Mucosa of gallbladder (tissue), 1 donor: ENCODE measurements at places on chromosomes 6 and 20. TPM values are rescaled to one million over a fixed set of nuclear protein-coding genes. Genes with fewer than 3 reads are reported as not detected.

HEY2 gene
- total RNA-seq: 2.4 TPM

BPIFB4 gene
- not detected for total RNA-seq

FAM83C gene
- total RNA-seq: not detected

SOBP gene
- total RNA-seq: 11.0 TPM

SIRPG gene
- 1.2 TPM for total RNA-seq

AIF1 gene
- total RNA-seq: 26.8 TPM

CCR6 gene
- 1.3 TPM for total RNA-seq

THEMIS gene
- total RNA-seq: 2.8 TPM

CLPSL1 gene
- 0.49 TPM for total RNA-seq

RBPJL gene
- 0.26 TPM for total RNA-seq

BCAS4 gene
- total RNA-seq: 8.2 TPM

CARMIL1 gene
- 38.6 TPM for total RNA-seq

LHFPL5 gene
- 0.69 TPM for total RNA-seq

SNAI1 gene
- 3.2 TPM for total RNA-seq

RAB44 gene
- 0.75 TPM for total RNA-seq

DNA sequence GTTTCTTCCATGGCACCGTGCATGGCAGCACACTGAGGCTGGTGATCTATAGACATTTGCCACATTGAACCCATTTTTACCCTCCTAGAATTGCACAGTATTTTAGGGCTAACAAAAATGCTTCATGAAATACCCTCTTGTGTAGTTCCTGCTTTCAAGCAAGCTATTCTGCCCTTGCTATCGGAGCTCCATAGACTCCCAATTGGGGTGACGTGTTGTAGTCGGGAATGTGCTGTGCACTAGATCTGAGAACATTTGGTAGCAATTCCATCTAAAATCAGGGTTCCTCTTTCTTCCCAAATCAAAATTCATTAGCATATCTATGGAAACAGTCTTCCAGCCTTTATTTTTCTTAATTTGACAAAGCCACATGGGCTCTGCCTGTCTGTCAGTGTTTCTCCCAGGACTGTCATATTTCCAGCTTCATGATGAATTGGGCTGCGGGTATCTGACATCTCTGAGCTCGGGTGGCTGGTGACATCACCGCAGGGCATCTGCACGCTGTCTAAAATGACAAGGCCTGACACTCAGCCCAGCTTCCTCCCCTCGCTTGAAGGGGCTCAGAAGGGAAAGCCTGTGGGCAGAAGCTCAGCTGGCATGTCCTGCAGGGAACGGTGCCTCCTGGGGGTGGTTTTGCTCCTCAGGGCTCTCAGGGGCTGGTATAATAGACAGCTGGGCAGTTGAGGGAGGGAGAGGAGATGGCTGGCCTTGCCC is 406.4 kb downstream of the QKI start:
- no peak for DNase-seq

DNA sequence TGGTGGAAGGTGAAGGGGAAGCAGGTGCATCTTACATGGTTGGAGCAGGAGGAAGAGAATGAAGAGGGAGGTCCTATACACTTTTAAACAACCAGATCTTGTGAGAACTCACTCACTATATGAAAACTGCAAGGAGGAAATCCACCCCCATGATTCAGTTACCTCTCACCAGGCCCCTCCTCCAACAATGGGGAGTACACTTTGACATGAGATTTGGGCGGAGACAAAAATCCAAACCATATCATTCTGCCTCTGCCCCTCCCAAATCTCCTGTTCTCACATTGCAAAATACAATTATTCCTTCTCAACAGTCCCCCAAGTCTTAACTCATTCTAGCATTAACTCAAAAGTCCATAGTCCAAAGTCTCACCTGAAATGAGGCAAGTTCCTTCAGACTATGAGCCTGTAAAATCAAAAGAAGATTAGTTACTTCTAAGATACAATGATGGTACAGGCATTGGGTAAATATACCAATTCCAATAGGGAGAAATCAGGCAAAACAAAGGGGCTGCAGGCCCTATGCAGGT is 60.5 kb downstream of the EDN1 start:
- DNase-seq: peak; percentile 21

- no peak for DNase-seq
These were observed 116.0 kb upstream of the MRPS10 start for GRCh38 chr6:42333612-42334011.

- no peak for DNase-seq
These were observed 79.3 kb upstream of the TOP1 start for GRCh38 chr20:40949346-40949745.

DNA sequence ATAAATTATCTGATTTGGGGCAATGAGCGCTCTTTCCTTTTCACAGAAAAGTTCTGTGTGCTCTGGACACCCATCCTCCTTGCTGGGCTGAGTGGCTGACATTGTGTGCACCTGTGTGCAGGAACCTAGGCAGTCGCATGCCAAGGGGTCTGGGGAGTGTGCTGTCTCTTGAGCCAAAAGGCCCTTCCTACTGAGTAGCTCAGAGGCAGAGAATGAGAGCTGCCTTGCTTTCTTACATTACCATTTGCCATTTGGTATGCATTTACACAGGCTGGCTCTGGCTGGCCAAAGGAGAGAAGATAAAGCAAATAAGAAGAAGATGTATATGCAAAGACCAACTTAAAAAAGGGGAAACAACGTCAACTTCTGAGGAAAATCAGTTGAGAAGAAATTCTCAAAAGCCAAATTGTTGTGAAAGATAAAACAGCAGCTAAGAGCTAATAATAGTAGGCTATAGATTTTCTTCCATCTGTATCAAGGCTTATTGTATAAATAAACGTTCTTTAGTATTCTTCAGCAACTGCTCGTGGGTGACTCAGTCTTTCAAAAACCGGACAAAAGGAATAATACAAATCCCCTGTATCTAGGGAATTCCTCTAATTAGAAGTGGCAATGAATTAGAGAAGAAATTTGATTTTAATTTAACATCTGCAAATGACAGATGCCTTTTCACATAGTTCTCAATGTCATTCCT is 121.9 kb downstream of the INSM1 start:
- DNase-seq: no peak

DNA sequence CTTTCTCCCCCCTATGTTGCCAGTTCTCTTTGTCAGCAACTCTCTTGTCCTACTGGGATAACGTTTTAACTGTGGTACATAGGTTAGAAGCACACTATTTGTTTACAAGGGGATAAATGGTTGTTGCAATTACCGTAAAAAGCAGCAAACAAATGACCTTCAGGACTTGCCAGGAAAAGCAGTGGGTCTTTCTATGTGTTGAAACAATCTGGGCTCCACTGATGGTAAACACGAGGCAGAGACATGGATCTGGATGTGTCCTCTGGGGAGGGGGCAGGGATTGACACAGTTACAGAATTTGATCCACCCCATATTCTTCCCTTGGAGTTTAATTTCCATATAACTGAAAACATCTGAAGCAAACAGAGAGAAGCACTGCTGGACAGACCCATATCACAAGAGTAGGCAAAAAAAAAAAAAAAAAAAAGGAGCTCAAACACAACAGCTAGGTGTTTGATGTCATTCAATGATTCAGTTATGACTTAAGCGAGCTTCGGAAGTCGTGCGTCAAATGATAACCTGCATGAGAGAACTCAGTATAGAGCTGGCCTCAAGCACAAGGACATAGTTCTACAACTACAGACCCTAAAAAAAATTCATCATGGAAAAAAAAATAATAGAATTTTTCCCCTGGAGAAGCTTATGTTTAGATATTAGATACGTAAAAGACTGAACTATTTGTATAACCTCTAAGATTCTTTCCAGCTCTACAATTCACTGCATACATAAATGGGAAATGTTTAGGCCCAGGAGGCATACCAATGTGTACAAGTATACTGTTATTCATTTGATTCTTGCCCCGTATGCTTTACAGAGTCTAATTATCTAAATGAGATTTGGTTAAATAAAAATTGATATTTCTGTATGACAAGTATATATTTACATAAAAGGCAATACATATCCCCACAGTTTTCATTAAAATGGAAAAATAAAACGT is 127.7 kb downstream of the ALDH8A1 start:
- DNase-seq: no peak

DNA sequence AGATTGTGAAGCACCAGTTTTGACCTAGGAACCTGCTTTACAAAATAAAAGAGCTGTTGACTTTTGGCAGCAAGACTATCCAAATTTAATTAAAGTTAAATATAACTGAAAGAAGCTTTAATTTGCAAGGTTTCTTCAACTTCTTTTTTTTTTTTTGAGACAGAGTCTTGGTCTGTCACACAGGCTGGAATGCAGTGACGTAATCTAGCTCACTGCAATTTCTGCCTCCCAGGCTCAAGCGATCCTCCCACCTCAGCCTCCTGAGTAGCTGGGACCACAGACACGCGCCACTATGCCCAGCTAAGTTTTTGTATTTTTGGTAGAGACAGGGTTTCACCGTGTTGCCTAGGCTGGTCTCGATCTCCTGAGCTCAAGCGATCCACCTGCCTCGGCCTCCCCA is 13.7 kb upstream of the CSE1L start:
- no peak for DNase-seq

- DNase-seq: no peak
These were observed 21.1 kb downstream of the SGK1 start for GRCh38 chr6:134296762-134297161.

GRCh38 chr6:163963205-163964120 is 548.9 kb downstream of the QKI start:
- peak; percentile 49 for DNase-seq

DNA sequence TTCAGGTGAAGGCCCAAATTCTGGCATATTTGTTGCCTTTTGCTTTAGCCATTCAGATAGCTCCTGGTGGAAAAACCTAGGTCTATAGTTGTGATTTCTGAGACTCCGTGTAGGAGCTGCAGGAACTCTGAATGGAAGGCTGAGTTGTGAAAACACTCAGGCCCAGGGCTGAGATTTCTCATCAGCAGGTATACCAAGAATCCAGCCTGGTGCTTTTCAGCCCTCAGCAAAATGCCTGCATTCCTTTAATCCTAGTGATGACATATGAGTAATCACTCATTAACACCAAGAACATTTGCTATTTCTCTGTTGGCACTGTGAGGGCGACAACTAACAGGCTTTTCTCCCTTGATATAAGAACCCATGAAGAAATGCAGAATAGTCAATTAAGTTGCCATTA is 546.1 kb upstream of the MAN1A1 start:
- no peak for DNase-seq

GRCh38 chr6:4820704-4821276 is 44.6 kb downstream of the CDYL start:
- DNase-seq: no peak

DNA sequence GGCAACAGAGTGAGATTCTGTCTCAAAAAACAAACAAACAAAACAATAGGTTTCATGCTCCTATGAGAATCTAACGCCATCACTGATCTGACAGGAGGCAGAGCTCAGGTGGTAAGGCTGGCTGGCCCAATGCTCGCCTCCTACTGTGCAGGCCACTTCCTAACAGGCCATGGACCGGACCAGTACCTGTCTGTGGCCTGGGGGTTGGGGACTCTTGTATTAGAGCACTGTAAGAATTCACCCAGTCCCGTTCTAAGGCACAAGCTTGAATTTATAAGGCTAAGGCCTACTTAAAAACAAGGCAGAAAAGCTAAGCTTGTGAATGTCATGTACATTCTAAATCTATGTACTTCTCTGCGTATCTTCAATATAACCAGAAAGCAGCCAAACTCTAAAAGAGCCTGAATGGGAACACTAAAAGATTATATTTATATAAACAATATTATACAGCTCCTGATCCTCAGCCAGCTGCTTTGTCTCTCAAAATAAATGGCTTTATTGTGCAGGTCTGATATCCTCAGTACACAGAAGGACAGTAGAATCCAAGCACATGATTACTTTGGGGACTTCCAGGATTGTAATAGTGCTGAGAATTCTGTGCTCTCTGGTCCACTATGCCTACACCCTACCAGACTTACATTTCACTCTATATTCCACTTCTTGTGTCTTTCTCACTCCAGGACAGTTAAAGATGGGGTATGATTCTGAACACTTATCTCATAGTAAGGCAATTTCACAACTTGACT is 64.5 kb upstream of the DST start:
- no peak for DNase-seq

GRCh38 chr20:38514185-38514584 is 41.5 kb downstream of the RALGAPB start:
- DNase-seq: no peak

- DNase-seq: no peak
These were observed 70.0 kb downstream of the ZFAND3 start for GRCh38 chr6:37889486-37889885.

GRCh38 chr6:9086331-9086730 is 651.0 kb upstream of the SLC35B3 start:
- DNase-seq: no peak

- no peak for DNase-seq
These were observed 1.8 kb downstream of the WRNIP1 start for GRCh38 chr6:2766767-2767656.

- DNase-seq: no peak
These were observed 385.6 kb downstream of the CDKAL1 start for GRCh38 chr6:20919677-20920385.

DNA sequence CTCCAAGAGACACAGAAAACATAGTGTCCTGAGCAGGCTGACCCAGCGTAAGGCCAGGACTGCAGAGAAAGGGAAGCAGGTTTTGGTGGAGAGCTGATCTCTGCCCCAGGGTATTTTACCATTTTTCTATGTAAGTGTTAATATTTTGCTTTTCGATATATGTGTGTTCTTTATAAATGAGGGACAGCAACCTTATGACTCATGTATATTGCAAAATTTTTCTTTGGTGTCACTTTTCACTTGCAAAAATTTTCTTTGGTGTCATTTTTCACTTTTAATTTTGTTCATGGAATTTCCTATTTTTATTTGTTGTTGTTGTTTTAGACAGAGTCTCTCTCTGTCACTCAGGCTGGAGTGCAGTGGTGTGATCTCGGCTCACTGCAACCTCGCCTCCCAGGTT is 34.6 kb upstream of the PXDC1 start:
- no peak for DNase-seq

- DNase-seq: no peak
These were observed 174.0 kb downstream of the TASP1 start for GRCh38 chr20:13464702-13465101.

GRCh38 chr6:70234561-70235236 is 68.2 kb downstream of the COL9A1 start:
- no peak for DNase-seq

DNA sequence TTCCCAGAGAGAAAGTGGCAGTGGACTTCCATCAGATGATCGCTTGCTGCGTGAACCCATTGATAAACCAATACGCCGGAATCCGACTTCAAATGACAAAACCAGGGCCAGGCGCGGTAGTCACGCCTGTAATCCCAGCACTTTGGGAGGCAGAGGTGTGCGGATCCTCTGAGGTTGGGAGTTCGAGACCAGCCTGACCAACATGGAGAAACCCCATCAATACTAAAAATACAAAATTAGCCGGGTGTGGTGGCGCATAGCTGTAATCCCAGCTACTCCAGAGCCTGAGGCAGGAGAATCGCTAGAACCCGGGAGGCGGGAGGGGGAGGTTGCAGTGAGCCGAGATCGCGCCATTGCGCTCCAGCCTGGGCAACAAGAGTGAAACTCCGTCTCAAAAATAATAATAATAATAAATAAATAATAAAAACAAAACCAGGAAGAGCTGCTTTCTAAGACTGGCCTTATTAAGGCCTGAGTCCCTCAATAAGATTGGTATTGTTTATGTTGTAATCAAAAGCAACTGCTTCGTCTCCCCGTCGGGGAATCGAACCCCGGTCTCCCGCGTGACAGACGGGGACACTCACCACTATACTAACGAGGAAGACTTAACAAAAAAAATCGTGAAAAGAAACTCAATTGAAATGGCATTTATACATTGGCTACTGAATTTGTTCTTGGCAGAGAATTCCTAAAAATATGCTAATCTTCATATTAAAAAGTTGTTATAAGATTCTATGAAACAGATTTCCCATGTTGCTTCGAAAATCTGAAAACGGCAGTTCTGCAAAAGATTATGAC is 110.2 kb upstream of the ZNF184 start:
- DNase-seq: no peak
